Coronary artery (tissue), 2 donors: ENCODE measurements at places on chromosomes 12 and 14.

DNA sequence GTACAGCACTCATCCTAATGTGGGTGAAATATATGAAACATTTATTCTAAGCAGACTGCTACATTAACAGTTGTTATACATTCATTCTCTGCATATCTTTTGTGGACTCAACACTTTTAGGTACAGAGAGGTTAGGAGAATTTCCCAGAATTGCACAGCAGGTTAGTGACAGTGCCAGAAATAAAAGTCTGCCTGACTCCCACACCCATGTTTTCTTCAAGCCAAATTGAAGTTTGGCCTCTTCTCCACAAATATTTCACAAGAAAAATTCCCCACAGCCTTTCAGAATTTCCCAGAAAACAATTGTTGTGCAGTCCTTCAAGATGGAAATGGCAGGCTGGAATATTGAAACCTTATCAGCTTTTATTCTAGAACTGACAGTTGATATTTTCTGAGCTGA lies 464.8 kb downstream of the RAD51B start:
- DNase-seq, result no peak

- DNase-seq, result peak; percentile 90
Observed at GRCh38 chr12:120265473-120266179, at the start of gene PXN. Gene PXN (minus strand): TSS chr12:120265730. CDS start chr12:120265629, 101 bp downstream.

GRCh38 chr12:109693160-109693559 lies 20.5 kb upstream of the FAM222A start:
- DNase-seq, result no peak

DNA sequence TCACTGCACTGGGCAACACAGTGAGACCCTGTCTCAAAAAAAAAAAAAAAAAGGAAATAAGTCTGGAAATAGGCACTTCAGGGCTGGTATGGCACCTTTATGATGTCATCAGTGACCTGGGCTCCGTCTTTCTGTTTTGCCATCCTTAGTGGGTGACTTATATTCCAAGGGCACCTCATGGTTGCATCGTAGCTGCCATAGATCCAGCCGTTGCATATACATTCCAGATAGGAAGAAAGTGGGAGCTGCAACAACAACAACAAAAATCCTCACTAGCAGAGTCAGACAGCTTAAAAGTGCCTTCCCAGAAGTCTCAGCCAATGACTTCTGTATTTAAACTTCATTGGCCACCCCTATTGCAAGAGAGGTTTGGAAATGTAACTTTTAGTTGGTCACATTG lies 26.4 kb downstream of the MYL2 start:
- no peak for DNase-seq

DNA sequence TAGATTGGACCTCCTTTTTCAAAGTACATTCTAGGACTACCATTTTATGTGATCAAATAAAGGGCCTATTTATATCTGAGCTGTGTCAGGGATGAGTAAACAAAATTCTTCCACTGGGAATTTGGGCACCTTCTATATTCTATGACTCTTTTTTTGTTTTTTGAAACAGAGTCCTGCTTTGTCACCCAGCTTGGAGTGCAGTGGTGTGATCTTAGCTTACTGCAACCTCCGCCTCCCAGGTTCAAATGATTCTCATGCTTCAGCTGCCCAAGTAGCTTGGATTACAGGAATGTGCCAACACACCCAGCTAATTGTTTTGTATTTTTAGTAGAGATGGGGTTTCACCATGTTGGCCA lies 64.8 kb downstream of the DRAM1 start:
- no peak for DNase-seq

DNA sequence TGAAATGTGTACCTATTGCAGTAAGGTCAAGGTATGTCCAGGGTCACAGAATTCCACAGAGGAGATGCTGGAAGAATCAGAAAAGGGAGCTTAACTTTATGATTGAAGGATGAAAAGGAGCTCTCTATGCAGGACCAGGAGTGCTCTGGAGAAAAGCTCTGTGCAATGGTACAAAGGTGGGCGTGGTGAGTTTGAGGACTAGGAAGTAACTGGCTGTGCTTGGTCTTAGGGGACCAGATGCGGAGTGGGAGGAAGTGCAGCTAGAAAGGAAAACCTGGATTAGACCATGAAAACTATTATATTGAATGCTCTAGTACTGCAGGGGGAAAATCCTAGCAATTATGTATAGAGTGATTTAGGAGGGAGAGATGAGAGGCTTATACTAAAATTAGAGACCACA lies 56.8 kb downstream of the BTG1 start:
- no peak for DNase-seq

GRCh38 chr12:84502907-84503787 lies 409.5 kb downstream of the SLC6A15 start:
- no peak for DNase-seq

DNA sequence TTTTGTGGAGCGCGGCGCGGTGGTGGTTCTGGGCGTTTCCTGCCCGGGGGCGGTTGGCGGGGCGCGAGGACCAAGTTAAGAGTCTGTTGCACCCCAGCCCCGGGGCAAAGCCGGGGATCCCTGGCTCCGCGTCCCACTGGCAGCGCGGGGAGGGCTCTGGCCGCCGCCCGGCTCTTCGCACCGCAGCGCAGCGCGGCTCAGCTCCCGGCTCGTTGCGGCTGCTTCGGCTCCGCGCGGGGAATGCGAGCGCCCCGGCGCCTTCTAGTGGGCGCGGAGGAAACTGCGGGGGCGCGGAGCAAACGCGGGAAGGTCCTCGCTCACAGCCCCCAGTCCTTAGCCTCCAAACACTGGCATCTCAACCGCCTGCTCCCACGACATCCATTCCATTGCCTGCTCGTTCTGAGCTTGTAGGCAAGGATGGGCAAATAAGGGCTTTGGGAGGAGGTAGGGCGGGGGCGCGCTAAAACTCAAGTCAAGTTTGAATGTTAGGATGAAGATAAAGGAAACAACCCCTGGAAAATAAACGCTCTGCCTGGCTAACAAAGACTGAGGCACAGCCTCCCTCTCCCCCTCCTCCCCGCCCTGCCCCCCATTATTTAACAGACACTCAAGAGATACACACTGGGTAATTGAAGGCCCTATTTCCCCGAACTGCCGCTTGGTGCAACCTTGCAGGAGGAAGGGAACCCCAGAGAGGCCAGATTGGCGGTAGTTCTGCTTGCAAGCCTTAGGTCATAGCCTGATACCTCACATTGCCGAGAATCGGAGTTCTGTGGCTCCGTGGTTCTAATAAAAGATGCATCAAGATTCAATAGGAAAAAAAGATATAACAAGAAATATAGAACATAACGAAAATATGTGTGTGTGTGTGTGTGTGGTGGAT lies at the start of gene B4GALNT1:
Gene B4GALNT1 (minus strand): TSS at position 244 of the 883 bp plus-strand sequence. CDS start 1,069 bp downstream, outside the sequence.
- peak; percentile 77 for DNase-seq

DNA sequence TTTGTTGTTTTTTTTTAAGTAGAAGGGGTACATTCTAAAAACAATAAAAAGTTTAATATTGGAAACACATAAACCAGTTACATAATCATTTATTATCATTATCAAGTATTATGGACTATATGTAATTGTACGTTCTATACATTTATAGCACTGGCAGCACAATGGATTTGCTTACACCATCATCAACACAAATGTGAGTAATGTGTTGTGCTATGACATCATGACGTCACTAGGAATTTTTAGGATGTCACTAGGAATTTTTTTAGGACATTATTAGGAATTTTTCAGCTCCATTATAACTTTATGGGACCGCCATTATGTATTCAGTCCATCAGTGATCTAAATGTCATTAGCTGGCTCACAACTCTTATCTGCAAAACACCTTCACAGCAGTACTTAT lies 126.8 kb upstream of the SYT10 start:
- DNase-seq, result no peak

- no peak for DNase-seq
Observed at GRCh38 chr12:84054811-84055210, 857.8 kb downstream of the SLC6A15 start.

- DNase-seq, result peak; percentile 55
Observed at GRCh38 chr12:1883513-1883912, 34.9 kb downstream of the CACNA2D4 start.

DNA sequence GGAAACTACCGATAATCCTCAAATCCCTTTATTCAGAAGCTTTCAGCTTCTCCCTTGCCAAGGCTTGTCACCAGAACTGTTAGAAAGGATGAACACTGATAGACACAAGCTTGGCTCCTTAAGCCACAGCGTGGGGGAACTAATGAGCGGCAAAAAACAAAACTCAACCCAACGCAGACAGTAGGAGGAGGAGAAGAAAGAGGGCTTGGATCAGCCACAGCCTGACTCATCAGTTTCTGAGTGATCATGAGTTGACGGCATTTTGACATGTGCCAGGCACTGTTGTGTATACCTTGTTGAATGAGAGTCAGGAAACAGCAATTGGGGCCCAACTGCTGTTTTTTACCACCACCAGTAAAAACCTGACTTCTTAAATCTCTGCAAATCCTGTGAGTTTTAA lies 23.7 kb downstream of the PLXNC1 start:
- DNase-seq, result no peak
